ENCODE measurements at places on chromosomes 4 and X.

DNA sequence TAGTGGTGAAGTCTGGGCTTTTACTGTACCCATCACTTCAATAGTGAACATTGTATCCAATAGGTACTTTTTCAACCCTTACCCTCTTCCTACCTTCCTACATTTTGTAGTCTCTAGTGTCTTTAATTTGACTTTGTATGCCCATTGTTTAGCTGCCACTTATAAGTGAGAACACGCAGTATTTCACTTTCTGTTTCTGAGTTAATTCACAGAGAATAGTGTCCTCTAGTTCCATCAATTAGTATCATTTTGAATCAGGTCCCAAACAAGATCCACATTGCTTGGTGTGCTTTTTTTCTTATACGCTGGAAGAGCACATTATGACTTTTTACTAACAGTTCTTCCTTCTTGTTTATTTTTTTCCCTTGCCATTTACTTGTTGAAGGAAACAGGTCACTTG lies 176.0 kb upstream of the WDFY3 start:
- DNase-seq = no peak

DNA sequence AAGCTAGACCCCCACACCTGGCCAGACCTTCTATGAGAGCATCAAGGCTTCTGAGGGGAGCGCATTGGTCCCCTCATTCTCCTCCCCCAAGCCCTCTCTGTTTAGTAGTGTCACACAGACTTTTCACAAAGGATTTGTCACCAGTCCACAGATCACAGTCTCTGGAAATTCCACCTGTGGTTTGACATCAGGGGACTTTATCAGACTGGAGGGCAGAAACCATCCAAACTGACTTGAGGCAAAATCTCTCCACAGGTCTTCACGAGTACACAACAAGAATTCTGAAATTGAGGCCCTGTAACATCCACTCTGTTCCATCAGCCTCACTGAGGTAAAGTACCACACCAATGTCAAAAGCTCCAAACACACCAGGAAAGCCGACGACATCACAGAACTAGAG lies 112.5 kb downstream of the SH3KBP1 start:
- no peak for DNase-seq

- DNase-seq = no peak
Observed at GRCh38 chrX:44035571-44035970, 62.4 kb upstream of the NDP start.

DNA sequence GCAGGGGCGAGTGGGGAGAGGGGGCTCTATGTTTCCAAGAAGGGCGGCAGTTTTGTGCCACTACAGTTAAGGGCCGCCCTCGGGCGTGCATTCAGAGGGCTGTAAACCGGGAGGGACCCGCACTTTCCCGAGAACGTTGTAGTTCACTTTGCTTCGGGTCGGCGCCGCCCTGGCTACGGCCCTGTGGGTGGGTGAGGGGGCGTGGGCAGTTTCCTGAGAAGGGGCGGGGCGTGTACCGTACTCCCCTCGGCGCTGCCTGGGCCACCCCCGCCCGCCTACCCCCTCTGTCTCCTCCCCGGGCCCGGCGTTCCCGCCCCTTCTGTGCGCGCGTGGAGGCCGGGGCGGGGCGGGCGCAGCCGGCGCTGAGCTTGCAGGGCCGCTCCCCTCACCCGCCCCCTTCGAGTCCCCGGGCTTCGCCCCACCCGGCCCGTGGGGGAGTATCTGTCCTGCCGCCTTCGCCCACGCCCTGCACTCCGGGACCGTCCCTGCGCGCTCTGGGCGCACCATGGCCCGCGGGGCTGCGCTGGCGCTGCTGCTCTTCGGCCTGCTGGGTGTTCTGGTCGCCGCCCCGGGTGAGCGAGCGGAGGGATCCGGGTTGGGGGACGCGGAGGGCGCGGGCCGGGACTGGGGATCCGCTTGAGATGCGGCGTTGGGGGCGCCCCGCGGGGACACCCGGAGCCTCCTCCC lies at the start of gene CD99:
Gene CD99, plus strand, starts transcription at position 440 of the 687 bp plus-strand sequence. Its CDS starts 66 bp downstream, at position 506.
- DNase-seq = no peak

- no peak for DNase-seq
Observed at GRCh38 chrX:119223783-119224182, 12.3 kb upstream of the PGRMC1 start.

DNA sequence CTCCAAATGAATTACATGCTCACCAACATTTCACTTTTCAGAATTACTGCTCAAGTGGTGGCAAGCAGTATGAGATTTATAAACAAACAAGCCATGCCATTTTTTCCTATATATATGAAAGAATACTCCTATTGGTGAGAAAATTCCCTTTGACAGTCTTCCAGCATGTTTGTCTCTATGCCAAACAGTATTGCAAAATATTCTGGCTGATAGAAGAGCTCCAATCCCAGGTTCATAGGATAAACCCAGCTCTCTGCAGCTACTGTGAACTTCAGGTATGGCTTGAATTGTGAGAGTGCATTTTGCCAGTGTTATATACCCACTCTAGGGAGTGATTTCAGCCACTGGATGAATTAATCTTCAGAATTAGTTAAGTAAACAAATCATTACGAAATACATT lies 108.8 kb downstream of the MAGEC2 start:
- no peak for DNase-seq

DNA sequence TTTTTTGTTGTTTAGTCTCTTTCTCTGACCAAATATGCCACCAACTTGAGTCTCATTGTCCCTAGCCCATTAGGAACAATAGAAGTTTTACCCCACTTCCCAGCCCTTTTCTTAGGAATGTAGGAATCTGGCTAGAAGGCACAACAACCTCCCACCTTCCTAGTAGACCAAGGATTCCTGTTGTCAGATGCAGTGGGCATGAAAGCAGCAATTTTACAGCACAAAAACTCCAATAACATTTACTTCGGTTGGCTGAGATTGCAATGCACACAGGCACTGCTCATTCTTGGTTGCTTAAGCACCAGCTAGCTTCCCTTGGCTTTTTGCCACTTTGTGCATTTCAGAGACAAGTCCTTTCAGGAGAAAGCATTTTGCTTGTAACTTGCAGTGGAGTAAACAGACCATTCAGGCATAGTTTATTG lies 312.8 kb downstream of the TENM3 start:
- DNase-seq = no peak

- DNase-seq = peak; percentile 85
Observed at GRCh38 chr4:1192493-1193205, 20.3 kb upstream of the SPON2 start.

- DNase-seq = no peak
Observed at GRCh38 chrX:17443556-17443955, 68.6 kb downstream of the NHS start.

GRCh38 chr4:14059006-14059405 lies 431.5 kb upstream of the BOD1L1 start:
- DNase-seq = no peak

- DNase-seq = no peak
Observed at GRCh38 chrX:122582975-122583305, 601.1 kb upstream of the GRIA3 start.

GRCh38 chr4:139734201-139734874 lies 68.7 kb downstream of the MGST2 start:
- DNase-seq = no peak

DNA sequence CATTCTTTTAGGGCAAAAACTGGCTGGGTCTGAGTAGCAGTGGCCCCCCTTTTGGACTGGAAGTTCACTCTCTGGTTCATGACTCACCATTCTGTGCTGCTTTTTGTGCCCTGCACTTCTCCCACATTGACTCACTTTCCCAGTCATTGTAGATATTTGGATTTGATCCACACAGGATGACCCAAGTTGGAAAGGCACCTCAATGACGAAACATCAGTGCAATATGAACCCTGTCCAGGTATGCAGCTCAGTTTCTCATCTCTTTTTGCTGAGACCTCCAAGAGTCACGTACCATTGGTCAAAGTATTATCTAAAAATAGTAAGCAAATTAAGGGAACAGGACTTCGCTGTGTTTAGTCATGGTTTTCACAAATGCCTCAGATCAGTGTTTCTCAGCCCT lies 92.7 kb downstream of the CBLL2 start:
- DNase-seq = no peak

GRCh38 chr4:99540277-99540939 lies 23.4 kb downstream of the TRMT10A start:
- DNase-seq = no peak

DNA sequence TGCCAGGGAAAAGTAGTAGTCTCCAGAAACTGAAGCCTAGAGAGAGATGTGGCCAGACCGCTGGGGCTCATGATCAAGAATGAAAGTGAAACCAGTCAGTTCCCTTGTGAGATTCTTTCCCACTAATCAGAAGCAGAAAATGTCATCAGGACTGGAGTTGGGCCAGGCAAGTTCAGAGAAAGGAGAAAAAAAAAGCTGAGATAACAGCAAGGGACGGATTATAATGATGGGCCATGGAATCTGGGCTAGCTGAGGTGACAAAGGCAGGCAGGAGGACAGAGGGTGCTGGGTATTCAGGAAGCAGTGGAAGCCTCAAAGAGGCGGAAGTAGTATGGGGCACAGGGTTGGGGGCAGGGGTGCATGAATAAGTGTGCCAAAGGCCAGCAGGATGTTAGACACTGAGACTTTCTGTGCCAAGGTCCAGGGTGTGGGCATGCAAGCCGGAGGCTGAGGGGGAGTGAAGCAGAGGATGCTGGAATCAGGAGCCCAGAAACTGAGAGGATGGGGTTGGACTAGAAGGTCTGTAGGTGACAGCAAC lies 2.5 kb downstream of the CXorf38 start:
- no peak for DNase-seq

- no peak for DNase-seq
Observed at GRCh38 chrX:110086162-110086915, 83.4 kb downstream of the TMEM164 start.

- DNase-seq = no peak
Observed at GRCh38 chr4:111923786-111924185, 221.5 kb upstream of the FAM241A start.

DNA sequence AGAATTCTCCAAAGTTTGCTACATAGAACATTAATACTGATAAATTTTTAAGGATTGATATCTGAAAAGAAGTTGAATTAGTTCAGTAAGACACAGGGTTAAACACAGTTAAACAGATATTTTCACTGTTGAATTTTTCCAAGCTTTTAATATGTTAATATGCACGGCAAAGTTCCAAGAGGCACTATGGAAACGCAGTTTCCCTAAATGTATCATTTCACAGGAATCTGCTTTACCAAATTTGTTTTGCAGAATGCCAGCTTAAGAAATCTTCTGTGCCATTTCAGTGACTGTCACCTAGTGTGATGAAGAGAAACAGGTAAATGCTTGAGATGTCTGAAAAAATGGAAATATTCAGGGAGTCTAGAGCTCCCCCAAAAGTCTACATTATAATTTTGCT lies 395.9 kb upstream of the GRIA3 start:
- DNase-seq = no peak

DNA sequence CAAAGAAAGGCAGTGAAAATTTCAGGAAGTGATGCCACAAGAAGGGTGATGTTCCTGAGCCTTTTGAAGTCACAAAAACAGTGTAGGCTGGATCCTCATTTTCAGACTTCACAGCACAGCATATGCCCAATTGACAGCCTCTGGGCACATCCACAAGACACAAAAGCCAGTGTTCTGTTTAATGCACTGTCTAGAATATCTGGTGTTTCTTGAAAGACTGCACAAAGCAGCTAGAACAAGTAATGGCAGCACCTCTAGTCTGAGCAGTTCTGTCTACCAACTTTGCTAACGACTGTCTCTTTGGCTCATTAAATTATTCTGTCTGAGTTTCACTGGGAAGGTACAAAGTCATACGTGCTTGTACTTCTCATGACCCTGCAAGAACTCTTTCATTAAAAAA lies 417.1 kb upstream of the GALNT7 start:
- DNase-seq = no peak

DNA sequence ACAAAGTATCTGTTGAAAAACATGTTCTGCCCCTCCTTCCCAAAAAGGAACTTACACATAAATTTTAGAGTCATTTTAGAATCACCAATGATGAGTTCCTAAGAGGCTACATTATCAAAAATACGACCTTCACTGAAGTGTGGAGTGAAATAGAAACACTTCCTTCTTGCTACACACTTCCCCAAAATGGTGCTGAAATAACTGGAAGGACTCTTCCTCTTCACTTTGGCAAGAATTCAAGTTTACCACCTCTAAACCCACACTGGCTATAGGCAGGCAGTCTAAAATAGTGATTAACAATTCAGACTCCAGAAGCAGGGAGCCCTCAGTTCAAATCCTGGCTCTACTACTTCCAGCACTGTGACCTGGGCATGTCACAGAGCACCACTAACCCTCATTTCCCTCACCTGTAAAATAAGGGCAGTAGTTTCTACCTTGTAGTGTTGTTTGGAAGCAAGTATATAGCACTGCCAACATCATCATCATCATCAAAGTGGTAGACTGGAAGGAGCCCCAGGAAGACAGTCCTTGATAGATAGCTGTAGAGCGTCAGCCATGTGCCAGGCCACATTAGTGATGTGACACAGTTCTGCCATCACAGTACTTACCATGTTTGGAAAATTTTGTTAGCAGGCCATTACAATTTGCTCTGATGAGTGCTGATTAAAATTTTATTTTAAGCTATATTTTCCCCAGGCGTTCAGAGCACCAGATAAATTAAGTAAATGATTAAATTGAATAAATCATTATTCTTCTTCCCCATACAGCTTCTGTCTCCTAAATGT lies 103.3 kb downstream of the PARM1 start:
- no peak for DNase-seq

GRCh38 chr4:89939546-89939945 lies 44.9 kb downstream of the MMRN1 start:
- DNase-seq = no peak

DNA sequence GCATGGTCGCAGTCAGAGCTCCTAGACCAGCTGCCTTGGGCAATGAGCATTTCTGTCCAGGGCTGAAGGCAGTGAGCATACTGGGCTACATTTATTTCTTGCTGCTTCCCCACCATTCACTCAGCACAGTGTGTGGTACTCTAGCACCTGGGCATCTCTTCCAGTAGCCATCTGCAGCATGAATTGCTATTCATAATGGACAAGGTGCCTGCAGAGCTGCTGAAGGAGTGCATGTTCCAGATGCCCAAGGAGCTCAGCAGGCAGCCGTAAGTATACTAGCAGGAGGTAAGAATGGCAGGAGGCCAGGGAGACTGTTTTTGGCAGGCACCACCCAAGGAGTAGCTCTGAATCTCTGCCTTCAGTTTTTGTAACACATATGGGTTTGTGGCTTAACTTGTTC lies 110.4 kb upstream of the RXFP1 start:
- peak; percentile 76 for DNase-seq

- DNase-seq = no peak
Observed at GRCh38 chr4:110163327-110164069, 34.9 kb downstream of the ELOVL6 start.

DNA sequence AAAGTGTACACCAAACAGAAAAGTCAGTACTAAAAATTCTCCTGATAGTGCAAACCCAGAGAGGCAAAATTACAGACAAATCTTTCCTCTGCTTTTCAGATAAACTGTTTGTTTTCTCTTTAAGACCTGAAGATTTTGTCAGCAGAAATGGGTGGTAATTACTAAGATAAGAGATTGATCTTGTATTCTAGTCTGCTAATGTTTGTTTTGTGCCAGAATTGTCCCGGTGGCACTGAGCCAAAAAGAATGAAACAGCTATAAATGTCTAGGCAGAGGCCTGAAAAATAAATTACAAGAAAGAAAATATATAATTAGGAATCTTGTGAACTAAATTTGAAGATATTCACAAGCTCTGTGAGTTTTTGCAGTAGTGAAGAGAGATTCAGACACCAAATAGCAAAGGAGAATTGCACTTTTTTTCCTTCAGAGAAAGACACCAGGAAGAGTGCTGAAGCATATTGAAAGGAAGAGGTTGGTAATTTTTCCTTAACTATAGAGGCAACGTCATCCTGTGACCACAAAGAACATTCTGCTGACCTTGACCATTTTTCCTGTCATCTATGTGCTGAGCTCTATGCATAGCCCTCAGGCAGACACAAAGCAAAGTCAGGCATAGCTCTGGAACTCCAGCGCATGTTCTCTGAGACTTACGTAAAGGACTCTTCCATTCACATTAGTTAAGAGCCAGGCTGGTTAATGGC lies 314.5 kb upstream of the RASGEF1B start:
- DNase-seq = no peak

Measured in posterior cingulate gyrus (tissue), 11 donors.